Fibroblast of skin of right quadriceps (primary cell): ENCODE measurements at places on chromosomes 5 and 9.
A peak's percentile ranks its signal among the peaks of the same experiment; 100 is the strongest.

DNA sequence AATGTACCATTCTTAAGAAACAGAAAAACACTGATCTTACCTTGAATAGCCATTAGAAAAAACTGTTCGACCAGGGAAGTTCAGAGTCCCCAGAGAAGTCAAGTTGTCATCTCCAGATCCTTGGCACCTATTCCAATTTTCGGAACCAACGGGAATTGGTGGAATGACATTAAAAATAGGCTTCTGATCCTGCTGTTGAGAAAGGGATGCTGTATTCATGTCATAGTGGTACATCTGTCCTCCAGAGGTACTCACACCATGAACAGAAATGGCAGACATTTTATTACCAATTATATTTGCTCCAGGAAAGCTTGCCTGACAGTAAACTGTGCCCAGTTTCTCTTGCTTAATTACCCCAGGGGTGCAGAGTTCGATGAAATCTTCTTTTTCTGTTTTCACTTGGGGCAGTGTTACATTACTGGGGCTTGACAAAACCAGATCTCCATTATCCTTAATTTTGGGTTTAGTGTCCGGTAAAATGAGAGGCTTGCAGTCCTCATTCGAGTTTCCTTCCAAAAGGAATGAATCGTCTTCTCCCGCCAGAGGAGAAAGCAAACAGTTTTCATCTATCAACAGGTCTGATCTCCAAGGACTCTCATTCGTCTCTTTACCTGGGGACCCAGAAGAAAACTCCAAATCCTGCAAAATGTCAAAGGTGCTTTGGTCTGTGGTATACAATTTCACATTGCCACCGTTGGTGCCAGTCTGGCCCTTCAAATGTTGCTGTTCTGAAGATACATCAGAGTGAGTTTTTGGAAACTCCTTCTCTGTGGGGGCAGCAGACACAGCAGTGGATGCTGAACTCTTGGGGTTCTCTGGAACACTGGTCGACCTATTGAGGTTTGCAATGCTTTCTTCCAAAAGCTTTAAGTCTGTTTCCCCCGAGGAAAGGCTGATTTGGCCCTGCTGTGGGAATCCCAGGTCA lies 3.6 kb downstream of the NR3C1 start:
- DNase-seq, result no peak

DNA sequence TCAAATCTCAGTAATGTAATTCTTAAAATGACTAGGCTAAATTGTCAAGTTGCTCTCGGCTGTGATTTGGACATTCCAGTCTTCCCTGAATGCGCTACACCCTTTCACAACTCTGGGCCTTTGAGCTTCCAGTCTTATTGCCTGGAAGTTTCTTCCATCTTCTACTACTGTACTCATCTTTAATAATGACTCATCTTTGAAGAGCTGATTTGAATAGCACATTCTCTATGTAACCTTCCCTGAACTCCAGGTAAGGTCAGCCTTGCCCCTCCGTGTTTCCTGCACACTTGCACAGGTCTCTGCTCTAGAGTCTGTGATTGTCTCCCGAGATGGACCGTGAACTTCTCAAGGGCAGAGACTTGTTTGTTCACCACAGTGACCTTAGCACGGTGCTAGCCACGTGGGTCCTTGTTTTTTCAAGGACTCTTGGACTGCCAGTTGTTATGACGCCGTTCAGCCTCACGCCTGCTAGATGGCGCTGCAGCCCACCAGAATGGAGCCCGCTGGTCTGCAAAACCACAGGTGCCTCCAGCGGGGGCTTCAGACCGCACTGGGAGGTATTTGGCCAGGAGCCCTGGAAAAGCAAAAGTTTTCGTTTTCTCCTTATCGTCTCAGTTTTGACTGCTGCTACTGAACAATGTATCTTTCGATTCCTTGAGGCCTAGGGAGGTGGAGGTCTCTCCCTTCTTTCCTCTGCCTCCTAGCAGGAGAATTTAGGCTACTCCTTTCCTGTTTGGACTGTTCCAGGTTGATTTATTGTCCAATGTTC lies 44.4 kb downstream of the SEC61B start:
- peak; percentile 71 for DNase-seq

DNA sequence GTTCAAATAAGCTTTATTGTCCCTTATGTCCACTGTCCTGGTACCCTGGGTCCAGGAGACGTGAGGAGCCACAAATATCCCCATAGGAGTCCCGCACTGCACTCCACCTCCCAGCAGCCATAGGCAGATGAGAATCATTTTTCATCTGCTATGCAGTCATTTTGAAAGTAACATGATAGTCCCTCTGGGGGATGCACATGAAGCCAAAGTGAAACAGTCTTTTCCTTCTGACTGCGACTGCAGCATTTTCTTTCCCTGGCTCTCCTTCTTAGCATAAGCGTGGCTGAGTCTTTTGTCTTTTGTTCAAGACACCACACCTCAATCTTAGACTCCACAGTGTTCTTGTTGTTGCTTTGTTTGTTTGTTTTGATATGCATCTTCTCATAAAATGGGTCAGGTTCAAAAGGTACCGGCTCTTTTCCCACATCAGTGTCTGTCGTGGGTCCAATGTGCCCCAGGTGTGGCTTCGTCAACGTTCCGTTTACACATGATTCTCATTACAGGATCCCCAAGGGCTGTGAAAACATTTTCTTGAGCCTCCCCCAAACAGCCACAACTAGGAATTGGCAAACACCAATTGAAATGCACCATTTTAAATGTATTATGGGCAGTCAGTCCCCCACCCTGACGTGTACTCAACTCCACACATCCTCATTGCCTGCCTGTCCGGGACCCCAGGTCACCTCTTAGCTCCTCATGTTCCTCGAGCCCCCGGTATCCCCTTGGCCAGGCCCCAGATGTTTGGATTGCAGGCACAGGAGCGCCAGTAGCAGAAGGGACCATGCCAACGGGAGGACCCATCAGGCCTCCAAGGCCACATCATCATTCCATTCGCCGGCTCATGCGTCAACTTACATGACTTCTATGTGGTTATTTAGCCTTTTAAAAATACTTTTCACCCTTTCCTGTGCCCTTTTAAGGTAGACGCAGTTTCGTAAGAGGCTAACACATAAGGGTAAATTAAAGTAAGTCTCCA lies 237.8 kb upstream of the DAPK1 start:
- DNase-seq, result peak; percentile 77

DNA sequence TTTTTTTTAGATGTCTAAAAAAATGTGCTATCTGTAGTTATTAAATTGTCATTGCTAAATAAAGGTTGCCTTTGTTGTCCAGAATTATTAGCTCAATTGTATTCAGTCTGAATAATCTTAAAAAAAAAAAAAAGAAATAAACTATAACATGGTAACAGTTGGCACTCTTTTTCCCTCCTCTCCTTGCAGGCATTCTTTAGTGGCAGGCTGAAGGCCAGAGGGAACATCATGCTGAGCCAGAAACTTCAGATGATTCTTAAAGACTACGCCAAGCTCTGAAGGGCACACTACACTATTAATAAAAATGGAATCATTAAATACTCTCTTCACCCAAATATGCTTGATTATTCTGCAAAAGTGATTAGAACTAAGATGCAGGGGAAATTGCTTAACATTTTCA lies 87.6 kb upstream of the FAM170A start:
- DNase-seq, result no peak

DNA sequence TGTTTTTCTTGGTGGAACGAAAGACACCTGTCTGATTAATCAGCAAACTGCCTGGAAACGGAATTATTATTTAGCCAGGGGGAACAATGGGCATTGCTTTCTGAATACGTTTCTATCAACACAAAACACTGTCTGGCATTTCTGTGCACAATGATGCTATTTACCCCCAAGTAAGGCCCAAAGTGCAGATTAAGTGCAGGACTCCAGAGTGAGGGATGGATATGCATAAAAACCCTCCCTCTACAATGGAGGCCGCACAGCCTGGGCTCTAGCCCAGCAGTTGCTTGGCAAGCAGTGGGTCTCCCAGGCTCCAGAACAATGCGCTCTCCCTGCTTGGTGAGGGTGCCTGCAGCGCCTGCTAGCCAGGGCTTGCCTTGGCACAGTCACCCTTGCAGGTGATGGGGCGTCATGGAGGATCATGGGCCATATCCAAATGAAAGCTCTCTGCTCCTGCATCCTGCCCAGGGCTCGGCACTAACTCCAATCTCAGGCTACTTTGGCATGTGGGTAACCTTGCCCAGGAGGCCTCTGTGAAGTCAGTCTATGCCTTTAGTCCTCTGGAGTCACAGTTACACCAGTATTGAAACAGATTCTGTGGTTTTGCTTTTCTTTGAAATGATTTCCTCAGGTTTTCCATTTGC lies 11.5 kb upstream of the SPATA24 start:
- DNase-seq, result no peak

GRCh38 chr5:74623006-74623611 lies 17.4 kb downstream of the ENC1 start:
- DNase-seq, result no peak

GRCh38 chr9:113409481-113409880 lies 994 bp downstream of the POLE3 start:
- no peak for DNase-seq

DNA sequence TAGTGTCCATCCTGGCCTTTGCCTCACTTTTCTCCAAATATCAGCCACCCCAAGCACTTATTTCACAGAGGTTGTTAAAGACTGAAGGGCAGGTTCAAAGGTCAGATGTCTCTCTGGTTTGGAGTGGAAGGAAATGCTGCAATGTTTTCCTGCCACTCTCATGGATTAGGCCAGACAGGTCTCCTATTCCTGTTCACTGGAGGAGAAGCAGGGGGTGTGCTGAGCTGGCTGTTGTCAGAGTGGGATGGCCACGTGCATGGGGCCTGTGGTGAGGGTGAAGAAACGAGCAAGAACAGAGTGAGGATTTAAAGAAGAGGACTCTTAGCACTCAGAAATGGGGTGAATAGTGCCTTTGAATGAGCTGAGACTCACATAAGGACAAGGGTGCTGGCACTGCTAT lies 6.7 kb downstream of the TMEM8B start:
- DNase-seq, result no peak

GRCh38 chr9:114330636-114331035 lies 967 bp downstream of the ORM2 start:
- no peak for DNase-seq

DNA sequence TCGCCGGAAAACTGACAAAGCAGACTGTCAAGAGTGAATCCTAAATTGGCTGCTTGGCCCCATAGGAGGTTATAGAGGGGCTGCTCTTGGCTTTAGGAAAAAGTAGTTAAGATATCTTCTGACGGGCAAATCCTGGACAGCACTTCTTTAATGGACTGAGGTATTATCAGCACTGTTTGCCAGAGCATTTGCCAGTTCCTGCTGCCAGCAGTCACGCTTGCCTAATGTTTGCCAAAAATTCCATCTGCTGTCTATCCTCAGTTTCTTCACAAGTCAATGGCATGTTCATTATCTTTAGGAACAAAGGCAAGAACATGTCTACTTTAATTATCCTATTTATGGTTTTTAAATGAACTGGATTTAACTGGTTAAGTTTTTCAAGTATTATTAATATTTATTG lies 25.8 kb upstream of the SREK1 start:
- DNase-seq, result no peak
